RWPE1 (cell line): ENCODE measurements at places on chromosomes 6 and 20.

DNA sequence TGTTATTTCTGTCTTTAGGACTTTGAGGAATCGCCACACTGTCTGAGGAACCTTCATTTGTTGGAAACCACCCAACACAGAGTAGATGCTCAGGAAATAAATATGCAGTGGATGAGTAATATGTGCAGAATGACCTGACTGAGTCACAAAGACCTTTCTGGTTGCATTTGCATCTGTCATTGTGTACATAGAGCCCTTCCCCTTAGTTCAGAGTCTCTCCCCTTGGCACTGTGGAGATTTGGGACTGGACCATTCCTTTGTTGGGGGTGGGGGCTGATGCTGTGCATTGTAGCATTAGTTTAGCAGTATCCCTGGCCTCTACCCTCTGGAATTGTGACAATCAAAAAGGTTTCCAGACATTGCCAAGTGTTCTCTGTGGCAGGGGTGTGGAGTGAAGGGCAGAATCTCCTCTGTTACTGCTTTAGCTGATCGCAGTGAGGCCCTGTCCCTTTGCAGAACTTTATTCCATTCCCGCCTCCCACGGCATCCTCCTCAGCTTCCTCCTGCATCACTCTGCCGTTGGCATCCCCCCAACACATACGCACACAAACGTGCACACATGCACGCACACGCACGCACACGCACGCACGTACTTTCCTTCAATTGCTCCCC, 64.5 kb downstream of the EYA2 start:
- DNase-seq, result peak; percentile 95

GRCh38 chr6:6712449-6713403, 124.2 kb downstream of the LY86 start:
- peak; percentile 86 for DNase-seq

DNA sequence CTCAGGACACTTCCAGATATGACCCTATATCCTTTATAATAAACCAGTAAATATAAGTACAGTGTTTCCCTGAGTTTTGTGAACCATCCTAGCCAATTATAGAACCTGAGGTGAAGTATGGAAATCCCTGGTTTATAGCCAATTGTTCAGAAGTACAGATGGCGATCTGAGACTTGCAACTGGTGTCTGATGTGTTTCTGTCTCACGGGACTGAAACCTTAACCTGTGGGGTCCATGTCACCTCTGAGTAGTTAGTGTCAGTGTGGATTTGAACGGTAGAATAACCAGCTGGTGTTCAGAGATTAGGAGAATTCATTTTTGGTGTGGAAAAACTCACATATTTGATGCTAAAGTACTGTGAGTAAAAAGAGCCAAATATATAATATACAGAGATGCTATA, 606.6 kb downstream of the MAFB start:
- DNase-seq, result no peak

DNA sequence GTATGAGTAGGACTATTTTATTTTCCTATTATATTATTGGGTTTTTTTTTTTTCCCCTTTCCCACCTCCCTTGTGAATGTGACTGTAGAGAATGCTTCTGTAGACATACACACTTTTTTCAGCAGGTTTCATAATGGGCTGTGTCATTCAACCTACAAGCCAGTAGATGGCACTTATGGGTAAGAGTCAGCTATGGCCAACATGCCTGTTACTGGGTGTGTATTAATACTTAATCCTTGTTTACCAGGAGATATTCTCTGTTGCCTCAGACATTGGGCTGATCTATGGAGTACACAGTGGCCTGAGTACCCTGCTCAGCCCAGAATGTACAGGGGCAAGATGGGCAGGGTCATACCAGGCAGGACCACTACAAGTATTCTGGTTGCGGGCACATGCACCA, 382.5 kb downstream of the EPHA7 start:
- no peak for DNase-seq

DNA sequence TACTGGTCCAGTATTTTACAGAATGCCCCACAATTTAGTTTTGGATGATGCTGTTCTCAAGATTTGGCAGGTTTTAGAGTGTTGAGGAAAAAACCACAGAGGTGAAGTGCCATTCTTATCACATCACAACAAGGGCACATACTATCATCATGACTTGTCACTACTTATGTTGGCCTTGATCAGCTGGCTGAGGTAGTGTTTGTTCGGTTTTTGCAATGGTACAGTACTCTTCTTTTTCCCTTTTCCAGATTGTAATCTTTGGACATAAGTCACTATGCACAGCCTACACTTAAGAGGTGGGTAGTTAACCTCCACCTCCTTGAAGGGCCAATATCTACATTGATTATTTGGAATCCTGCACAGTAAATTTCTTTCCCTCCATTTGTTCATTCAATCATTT, 8.8 kb downstream of the TENT5A start:
- no peak for DNase-seq

DNA sequence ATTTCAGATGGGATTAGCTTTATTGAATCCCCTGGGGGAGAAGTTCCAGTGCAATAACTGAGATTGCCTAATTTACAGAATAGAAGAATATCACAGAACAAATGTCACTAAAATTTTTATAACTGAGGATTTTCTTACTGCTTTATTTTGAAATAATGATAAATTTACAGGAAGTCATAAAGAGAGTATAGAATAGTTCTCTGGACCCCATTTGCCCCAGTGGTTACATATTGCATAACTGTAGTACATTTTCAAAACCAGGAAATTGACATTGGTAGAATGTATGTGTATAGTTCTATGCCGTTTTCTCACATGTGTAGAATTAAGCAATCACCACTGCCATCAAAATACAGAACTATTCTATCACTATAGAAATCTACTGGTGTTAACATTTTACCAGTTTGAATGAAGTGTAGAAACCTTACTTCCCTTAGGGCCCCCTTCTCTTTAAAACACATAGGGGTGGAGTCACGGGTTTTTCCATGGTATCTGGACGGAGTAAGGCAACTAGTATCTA, 18.3 kb downstream of the KIF6 start:
- DNase-seq, result no peak

GRCh38 chr6:106141441-106142237, 55.5 kb downstream of the PRDM1 start:
- DNase-seq, result no peak

DNA sequence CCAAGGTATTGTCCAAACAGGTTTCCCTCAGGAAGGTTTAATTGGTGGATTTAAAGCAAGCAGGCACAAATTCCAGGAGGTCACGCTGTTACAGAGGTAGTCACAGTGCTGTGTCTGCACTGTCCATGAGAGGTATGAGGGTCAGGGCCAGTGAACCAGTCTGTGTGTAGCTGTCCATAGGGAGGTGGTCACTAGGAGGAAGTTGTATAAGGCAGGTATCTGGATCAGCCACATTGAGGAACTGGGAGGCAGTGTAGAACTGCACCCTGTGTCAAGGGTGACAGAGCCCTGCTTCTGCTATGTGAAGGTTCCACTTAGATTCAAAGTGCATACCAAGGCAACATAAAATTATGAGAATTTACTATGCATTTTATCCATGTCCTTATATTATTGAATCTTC, 73.3 kb downstream of the MAP3K4 start:
- no peak for DNase-seq

DNA sequence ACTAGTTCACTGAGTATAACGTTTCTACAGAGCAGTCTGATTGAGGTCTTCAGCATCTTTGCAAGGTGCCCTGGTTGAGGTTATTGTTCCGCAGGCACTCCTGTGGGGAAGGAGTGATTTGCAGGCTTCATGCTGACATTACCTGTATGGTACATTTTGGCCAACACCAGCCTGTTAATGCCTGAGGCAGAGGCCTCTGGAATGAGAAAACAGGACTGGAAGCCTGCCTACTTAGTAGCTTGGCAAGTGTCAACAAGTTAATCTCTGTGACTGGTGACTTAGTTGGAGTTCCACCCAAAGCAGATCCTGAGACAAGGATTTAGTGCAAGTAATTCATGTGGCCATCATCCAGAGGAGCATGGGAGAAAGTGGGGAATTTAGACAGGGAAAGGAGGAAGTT, 24.6 kb downstream of the MAS1 start:
- DNase-seq, result peak; percentile 57

- peak; percentile 3 for DNase-seq
Observed at GRCh38 chr6:73079611-73079955, 145.7 kb downstream of the KHDC1L start.

- no peak for DNase-seq
Observed at GRCh38 chr20:22491194-22491505, 93.2 kb downstream of the FOXA2 start.

DNA sequence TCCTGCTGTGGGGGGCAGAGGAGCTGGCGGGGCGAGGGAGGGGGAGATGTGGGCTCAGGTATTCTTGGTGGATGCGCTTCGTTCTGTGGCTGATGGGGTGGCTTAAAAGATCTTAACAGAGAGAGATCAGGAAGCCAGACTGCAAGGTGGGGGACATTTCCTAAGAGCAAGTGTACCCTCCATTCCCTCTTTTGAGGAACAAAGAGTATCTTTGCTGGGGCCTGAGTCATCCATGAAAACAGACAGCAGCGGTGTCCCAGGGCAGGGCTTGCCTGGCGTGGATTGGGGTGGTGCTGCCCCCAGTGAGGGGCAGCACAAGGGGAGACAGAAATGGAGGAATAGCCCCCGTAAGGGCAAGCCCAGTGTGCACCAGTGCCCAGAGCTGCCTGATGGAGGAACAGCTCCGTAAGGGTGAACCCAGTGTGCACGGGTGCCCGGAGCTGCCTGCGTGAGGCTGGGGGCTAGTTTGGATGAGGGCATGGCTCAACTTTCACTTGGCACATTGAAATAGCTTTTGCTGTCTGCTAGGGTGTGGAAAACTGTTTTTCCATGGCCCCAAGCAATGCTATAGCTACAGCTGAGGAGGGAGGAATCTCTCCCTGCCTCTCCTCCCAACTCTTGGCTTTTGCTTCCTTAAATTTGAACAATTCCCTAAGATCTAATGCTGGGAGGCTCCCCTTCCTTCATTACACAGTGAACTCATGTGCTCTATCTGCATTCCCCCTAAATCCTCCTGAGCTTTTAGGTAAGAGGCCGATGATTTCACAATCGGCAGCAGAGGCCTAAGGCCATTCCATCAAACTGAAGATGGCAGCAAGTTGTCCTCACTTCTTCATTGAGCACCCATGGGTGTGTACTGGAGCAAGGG, 12.9 kb downstream of the MAPK13 start:
- DNase-seq, result no peak

- DNase-seq, result no peak
Observed at GRCh38 chr6:113570161-113570560, 287.0 kb upstream of the MARCKS start.

DNA sequence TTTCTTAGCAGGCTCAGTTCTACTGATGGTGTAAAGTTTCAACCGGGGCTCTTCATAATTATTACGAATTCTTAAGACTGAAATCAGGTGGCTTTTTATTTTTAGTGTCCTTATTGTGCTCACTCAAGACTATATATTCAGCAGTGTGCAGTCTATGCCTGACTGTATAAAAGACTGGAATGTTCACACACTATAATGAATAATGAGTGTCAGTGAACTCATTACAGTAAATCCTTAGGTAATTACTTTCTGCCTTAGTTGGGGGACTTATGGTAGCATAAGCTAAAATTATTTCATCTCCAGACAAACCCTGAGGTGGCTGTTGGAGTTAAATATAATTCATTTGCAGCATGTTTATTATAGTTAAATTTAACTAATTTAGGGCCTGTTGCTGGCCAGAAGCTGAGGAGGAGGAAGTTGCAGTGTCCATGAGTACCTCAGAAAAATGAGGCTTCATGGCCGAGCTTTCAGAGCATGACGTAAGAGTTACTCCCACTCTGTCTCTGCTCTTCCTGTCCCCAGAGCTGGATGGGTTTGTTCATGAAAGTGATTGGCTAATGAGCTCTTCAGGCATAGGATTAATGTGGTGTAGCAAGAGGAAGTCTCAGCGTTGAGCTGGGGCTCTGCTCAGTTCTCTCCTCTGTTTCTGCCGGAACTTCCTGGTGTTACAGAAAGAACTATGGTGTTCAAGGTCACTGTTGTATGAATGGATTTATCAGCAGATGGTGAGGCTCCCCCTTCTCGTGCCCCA, 335.7 kb downstream of the NRN1 start:
- DNase-seq, result peak; percentile 42

GRCh38 chr6:74579794-74580193, 626.1 kb downstream of the COL12A1 start:
- no peak for DNase-seq

GRCh38 chr20:44884907-44885391, 556 bp upstream of the YWHAB start:
- no peak for DNase-seq

DNA sequence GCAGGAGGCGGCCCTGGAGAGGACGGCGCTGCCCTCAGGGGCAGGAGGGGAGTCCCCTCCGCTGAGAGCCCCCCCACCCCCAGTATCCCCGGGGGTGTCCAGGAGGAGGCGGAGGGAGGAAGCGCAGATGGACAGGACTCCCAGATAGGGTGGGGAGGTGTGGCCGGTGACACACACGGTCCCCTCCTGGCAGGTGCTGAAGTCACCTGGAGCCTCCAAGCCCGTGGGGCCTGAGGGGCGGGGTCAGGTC, 1.4 kb downstream of the STMN3 start:
- no peak for DNase-seq

DNA sequence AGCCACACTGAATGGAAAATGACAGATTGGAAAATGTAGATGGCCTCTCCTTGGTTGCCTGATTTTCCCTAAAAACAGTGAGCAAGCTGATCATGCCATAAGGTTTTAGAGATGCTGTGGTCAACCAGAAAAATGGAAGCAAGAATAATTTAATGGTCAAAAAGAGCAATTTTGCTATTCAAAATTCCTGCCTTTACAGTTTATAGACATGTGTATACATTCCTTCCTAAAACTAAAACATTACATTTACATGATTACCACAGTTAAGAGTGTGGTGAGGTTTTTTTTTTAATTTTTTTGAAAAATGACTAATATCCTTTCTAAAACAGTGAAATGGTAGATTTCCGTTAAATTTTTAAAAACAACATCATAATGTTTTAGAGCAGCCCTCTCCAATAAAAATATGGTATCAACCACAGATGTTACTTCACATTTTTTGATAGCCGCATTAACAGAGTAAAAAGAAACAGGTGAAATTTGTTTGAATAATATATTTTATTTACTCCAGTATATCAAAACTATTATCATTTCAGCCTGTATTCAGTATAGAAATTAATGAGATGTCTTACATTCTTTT, 407.0 kb upstream of the SOX4 start:
- no peak for DNase-seq

DNA sequence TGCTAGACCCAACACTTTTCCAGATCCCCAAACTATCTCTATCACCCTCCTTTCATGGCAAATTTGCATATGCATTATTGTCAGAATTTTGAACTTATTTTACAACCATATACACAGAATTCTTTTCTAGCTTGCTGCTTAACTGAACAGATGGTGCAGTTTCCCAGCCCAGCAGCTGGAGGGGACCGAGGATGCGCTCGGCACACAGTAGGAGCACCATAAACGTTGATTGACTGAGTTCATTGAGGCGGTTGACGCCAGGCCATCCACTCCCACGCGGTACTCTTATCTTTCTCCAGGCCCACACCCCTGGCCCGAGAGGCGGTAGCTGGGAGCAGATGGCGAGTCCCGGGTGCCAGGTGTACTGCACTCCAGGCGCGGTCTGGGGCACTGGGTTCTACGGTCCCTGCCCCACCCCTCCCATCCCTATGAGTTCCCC, 6.8 kb upstream of the SOX4 start:
- no peak for DNase-seq
